ENCODE measurements at places on chromosomes 12 and 14.

- no peak for DNase-seq
Observed at GRCh38 chr12:96146747-96147146, 47.4 kb upstream of the ELK3 start.

GRCh38 chr14:35766036-35766699 is 42.9 kb downstream of the RALGAPA1 start:
- DNase-seq, result no peak

DNA sequence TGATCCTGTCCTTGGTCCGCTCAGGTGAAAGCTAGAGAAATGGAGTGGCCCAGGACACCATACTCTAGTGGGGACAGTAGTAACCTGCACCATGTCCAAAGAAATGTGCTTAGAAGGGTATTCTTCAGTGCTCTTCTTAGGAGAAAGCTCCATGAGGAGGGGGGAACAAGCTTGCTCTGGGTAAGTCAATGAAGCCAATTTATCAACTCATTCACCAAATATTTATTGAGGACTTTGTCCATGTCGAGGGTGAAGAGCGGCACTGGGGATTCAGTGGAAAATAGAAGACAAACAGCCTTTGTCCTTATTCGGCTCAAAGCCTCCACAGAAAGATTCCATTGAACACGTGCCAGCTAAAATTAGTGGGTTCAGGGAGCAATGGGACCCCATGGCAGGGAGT is 677.8 kb downstream of the BCL11B start:
- no peak for DNase-seq

DNA sequence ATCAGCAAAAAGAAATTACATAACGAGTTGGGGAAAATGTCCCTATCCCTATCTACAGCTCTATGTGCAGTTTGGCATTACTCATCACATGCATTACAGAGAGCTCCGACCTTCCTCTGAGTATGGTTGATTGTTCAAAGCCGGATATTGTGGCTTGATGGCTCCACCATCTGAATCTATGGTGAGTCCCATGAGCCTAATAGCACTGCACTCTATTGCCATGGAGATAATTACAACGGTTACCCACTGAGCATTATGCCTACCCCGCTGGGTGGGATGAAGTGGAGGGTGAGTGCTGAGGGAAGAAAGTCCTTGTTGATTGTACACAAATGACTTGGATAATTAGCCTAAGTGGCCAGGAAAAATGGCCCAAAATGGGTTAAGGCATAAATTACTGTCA is 800.5 kb downstream of the NRXN3 start:
- DNase-seq, result peak; percentile 96

DNA sequence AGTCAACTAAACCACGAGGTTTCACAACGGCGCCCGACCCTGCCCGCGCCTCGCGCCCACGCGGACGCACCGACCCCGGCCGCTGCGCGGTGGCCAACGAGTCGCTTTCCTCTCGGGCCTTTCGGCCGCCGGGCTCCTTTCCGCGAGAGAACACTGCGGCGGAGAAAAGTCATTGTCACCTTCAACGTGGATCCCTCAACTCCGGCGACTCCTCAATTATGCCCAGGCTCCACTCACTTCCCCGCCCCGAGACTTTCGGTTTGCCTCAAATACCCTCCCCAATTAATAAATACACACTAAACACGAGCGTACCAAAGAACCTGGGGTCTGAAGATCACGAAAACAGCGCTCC is 450 bp downstream of the SINHCAF start:
- no peak for DNase-seq

DNA sequence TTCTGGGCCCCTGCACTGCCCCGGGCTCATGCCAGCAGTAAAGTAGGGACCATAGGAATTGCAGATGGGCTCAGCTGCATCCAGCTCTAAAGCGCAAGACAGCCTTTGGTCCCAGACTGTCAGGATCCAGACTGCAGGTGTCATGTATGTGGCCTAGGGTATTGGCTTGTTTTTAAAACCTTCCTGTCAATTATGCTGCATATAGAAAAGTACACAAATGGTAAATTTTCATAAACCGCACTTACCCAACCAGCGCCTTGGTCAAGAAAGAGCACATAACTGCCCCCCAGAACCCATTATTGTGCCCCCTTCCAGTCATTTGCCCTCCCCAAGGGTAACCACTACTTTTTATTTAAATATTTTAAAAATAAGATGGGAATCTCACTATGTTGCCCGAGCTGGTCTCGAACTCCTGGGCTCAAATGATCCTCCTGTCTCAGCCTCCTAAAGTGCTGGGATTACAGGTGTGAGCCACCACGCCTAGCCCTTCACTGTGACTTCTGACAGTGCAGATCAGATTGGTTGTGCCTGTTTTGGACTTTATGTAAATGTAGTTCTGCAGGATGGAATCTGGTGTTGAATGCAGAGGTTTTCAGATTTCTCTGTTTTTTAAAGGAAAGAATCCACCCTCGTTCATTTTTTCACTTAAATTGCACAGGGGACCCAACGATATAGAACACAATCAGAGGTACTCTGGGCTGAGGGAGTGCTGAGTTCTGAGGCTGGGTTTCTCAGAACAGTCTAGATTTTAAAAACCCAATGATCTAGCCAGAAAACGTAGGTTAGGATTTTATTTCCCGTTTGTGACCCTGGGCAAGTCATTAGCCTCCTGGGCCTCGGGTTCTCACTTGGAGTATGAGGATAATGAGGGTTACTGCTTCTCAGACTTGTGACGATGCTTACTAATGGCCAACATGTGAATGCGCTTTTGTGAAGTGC is 6.7 kb downstream of the NR4A1 start:
- DNase-seq, result no peak

Data from NCI-H1105 (cell line).